ENCODE measurements at places on chromosomes 12 and 14.

DNA sequence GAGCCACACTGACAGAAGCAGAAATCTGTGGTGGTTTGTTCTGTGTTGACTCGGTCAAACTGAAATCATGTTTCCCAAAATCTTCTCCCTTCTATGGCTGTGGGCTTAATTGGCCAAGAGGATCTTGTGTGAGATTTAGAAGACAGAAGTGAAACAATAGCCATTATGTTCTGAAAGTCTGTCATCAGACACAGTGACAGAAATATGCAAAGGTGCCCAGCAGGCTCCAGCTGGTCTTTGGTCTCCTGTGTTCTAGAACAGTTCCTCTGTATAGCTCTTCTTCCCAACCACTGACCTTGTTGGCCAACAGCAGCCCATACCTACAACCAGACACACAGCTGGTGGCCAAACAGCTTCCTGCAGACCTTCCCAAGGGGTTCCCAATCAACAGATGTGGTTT, 25.0 kb upstream of the COCH start:
- no peak for DNase-seq

GRCh38 chr14:78959674-78960264, 789.6 kb downstream of the NRXN3 start:
- DNase-seq: peak; percentile 60

DNA sequence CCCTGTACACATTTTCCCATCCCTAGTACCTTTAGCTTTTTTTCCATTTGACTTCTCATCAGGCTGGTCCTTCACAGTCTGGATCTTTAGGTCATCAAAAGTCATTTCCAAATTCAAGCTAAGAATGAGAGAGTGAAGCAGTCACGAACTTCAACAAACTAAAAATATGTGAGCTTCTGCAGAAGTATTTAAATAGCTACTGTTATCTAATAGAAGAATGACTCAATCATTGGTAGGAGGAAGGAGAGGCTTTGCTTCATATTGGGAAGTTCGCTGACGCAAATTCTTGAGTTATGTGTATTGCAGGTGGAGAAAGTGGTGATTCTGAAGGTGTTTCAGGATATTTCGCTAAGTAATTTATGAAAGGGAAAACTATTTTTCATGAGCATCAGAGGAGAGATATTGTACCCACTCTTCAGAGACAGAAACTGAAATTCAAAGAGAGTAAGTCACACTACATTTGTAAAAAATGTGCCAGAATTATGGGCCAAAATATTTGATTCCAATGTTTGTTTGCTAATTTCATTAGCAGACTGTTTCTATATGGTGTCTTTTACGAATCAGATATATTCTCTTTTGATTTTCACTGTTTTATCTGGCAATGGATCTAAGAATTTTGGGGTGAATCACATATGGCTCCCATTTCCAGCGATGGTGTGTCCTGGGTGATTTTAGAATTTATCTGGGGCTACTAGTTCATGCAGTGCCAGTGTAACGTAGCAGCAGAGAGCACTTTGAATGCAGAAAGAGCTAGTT, at the start of gene OLR1:
Gene OLR1, minus strand, starts transcription at position 160 of the 756 bp plus-strand sequence. Its CDS starts 55 bp downstream, at position 105.
- DNase-seq: peak; percentile 7

- no peak for DNase-seq
Observed at GRCh38 chr12:131867471-131867870, 27.0 kb upstream of the ULK1 start.

DNA sequence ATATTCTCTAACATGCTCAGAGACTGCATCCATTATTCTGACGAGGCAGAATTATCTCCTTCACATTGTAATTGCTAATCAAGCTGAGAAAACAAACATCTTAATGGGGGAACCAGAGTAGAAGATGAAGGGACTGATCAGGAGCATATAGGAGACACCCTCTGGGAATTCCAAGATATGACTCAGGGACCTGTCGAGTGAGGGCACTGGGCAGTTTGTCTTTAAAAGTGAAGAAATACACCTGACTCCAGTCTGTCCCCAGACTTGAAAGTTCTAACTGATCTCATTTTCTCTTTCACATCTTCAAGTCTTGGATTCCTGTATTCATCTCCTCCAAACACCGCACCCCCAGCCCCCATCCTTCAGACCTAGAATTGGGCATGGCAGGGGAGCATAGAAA, 226.9 kb upstream of the PLXNC1 start:
- no peak for DNase-seq

DNA sequence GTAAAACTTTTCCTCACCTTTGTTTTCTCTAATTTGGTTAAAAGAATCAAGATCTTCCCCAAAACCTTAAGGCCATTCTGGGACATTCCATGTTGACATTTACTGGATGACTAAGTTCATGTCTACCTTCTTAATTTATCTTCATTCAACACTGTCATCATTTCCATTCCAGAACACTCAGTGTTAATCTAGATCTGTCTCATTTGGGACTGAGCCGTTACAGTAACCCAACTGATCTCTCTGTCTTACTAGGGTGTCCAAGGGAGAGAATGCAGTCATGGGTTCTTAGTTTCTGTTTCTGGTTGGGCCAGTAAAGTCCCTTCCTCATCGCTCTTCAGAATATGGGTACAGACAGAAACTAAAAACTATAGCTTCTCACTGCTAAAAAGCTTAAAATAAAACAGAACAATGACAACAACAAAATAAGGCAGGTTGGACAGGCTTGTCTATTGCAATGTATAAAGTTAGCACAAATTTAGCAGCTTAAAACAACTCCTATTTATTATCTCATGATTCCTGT, 144.8 kb downstream of the ASCL1 start:
- DNase-seq: no peak

GRCh38 chr12:10873378-10873777, 10.7 kb downstream of the PRH1 start:
- DNase-seq: no peak

DNA sequence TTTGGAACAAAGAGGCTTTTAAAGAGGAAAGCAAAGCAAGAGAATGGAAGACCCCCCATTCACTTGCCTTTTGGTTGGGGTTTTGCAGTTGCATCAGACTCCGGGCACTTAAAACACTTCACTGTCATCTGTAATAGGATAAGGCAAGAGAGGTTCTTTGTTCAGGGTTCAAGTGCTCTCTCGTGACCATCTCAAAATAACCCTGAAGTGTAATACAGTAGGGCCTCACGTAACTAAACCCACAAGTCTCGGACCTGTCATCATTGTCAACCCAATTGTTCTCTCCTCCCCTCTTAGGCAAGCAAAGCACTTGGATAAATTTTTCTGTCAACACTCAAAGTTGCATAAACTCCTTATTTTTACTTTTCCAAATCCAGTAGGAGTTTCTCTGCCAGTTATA, 26.9 kb upstream of the MYBPC1 start:
- no peak for DNase-seq

GRCh38 chr14:30906752-30907658, 32.6 kb downstream of the COCH start:
- DNase-seq: peak; percentile 3

- no peak for DNase-seq
Observed at GRCh38 chr14:70011098-70011497, 131.9 kb downstream of the SMOC1 start.

GRCh38 chr12:12927211-12928079, 24.5 kb downstream of the GPRC5D start:
- peak; percentile 43 for DNase-seq

DNA sequence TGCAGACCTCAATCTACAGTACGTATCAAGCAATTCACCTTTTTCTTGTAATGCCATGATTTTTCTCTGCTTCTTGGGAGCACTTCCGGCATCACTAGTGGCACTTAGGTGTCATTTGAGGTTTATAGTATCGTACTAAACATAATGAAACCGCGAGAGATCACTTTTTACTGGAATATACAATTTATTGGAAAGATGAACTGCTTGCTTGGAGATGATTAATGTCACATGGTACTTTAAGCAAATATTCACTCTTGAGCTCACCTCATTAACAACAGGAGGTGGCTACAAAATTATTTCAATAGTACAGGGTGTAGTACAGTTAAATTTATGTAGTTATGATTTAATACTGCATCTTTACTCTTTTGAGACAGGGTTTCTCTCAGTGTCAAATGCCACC, 11.5 kb downstream of the FUT8 start:
- no peak for DNase-seq

GRCh38 chr12:59240048-59240447, 319.7 kb upstream of the LRIG3 start:
- DNase-seq: no peak

DNA sequence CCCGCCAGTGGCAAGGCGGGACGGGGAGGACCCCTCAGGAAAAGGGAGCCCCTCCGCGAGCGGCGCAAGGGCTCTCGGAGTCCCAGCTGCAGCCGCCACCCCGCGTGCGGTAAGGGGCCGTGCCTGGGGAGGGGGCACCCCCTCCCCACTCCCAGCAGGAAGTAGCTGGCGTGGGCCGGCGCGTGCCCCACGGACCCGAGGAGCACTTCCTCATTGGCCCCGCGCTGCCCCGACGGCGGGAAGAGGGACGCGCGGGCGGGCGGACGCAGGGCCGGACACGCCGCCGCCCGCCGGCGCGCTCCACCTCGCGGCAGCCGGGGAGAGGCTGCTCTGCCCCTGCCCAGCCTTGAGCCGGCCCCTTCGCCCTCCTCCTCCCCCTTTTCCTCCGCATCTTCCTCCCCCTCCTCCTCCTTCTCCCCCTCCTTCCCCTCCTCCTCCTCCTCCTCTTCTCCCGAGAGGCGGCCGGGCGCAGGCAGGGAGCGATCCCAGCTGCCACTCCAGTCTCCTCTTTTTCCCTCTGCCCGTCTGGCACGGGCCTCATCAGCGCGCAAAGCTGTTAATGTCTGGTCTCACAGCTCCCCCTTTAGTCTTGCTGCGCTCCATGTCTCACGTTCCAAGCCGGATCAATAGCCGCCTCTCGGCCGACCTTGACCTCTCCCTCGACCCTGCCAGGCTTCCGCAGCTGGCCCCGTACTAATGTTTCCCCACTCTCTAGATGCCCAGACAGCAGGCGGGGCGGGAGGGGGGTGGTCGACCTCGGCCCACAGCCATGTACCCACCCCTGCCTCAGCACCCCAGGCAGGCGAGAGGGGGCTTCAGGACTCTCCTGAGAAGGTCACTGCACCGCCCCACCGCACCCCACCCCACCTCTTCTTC, 2.6 kb upstream of the BCL11B start:
- peak; percentile 69 for DNase-seq

Measured in CD4-positive, alpha-beta T cell treated with Interleukin-4 for 4 hours (primary cell).